ENCODE measurements at places on chromosomes 16 and 17.

DNA sequence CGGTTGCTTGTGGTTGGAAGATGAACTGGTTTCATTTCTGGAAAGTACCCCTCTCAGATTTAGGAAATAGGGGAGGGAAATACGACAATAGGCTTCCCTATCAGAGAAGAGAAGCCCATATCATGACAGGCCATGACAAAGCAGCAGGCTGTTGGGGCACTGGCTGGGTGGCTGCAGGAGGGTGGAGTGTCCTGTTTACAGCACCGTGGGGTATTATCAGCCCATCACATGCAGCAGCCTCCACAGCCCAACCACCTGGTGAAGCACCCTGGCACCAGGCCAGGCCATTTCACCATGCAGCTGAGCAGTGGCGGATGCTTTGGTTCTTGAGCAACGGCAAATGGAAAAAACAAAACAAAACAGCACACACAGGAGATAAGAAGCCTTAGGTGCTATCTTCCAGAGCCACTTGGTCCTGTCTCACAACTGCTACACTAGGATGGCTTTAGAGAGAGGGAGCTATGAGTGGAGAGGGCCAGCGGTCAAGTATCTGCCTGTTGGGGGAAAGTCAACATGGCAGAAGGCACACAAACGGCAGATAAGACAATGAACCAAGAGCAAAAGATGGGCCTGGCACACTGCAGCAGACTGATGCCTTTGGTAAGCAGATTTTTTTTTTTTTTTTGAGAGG lies 24.2 kb downstream of the FAM117A start:
- DNase-seq, result peak; percentile 90

DNA sequence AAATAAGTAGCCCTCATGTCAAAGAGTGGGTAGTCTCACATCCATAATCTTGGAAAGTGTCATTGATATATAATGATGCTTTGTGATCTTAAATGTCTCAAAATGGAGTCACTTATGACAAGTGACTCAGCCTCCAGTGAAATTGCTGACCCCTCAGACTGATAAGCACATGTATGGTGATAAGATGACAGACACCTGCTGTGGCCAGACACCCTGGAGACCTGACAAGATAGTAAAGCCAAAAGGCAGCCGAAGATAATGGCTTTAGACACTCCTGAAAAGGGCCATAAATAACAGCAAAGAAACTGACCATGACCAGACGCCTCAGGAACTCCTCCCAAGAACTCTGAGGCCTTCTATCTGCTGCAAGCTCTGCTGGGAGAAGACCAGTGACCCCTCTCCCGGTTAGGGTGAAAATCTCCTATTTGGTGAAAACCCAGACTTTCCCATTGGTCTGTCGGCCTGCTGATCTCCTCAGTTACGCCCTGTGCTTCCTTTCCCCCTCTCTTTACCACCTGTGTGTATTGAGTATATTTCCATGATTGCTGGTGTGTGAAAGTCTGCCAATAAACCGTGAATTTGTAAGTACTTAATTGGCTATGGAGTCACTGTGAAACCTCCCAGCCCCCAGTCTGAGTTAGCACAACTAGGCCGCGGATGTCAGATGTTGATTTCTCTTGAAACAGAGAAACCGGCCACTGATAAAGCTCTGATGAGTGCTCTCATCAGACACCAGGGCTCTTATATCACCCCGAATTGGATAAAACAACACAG lies 226.7 kb upstream of the MYOCD start:
- DNase-seq, result no peak

DNA sequence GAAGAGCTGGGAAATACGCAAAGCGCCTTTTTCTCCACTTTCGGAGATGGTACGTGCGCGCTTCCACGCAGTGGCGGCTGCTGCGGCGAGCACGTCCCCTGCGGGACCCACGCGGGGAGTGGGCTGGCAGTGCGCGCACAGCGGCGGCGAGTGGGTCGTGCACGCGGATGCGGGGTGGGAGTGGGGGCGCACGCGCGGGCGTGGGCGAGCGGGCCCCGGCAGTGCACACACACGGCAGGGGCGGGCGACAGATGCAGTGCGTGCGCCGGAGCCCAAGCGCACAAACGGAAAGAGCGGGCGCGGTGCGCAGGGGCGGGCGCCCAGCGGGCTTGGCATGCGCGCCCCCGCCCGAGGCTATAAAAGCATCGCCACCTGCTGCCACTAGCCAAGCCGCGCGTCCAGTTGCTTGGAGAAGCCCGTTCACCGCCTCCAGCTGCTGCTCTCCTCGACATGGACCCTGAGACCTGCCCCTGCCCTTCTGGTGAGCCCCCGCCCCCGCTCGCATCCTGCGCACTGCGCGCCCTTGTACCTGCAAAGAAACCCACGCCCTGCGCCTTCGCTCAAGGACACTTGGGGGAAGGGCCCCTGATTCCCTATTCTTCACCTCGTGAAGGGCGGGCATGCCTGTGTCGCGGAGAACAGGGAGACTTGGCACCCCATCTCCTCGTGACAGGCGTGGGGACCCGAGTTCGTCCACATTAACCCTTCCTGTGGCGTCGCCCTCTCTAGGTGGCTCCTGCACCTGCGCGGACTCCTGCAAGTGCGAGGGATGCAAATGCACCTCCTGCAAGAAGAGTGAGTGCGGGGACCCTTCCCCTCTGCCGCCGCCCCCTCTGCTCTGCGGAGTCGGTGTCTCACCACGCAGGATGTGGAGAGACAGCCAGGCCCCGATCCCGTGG lies at the start of gene MT3:
Gene MT3 (plus strand): TSS at position 388 of the 899 bp plus-strand sequence. CDS start 63 bp downstream, at position 451.
- peak; percentile 34 for DNase-seq

DNA sequence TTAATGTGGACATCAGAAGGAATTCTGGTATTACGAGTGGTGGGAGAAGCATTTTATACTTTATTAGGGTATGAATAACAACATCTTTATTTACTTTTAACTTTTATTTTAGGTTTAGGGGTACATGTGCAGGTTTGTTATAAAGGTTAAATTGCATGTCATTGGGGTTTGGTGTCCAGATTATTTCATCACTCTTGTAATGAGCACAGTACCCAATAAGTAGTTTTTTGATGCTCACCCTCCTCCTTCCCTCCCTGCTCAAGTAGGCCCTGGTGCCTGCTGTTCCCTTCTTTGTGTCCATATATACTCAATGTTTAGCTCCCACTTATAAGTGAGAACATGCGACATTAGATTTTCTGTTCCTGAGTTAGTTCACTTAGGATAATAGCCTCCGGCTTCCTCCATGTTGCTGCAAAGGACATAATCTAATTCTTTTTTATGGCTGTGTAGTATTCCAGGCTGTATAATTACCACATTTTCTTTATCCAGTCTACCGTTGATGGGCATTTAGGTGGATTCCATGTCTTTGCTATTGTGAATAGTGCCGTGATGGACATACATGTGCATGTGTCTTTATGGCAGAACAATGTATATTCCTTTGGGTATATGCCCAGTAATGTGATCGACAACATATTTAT lies 456.2 kb downstream of the XYLT1 start:
- DNase-seq, result no peak

- DNase-seq, result no peak
Observed at GRCh38 chr16:69820926-69821541, 58.9 kb downstream of the WWP2 start.

DNA sequence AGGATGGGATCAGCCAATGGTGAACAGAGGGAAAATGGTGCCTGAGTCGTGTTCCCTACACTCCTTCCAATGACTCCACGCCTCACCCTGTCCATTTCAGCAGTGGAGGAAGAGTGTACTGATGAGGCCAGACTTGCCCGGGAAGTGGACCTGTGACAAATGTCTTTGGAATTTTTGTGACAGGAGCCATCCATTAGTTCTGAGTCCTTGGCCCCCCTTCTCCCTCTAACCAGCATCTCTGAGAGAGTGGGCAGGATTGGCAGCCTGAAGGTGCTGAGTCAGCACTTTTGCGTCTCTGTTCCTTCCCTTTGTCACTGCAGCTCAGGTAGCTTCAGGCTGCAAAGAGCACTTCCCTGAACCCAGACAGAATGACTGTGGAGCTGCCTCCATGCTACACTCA lies 30.8 kb downstream of the BEAN1 start:
- no peak for DNase-seq

GRCh38 chr17:73430848-73431247 lies 119.0 kb upstream of the CDC42EP4 start:
- no peak for DNase-seq

DNA sequence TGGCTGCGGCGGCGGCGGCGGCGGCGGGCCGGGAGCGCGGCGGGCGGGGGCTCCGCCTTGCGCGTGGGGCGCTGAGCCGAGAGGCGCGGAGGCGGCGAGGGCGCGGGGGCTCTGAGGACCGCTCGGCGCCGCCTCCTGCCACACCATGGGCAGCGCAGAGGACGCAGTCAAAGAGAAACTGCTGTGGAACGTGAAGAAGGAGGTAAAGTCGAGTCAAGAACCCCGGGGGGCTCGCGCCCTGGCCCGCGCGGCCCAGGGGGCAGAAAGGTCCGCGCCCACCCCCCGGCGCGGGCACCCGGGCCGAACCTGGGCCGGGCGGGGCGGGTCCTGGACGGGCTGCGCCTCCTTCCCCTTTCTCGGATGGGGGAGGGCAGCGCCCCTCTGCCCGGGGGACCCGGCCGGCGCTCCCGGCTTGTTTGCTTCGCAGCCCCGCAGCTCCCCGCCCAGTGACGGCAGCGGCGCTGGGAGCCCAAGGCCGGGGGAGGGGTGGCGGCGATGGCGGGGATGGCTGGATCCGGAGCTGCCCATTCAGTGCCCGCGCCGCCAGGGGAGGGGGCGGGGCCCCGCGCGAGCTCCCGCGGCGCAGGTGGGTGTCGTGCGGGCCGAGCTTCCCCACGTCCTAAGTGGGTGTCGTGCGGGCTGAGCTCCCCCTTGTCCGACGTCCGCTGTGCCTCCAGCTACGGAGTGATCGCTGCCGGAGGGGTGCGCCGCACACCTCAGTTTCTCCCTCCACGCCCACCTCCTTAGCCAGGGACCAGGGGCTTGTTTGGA lies 428 bp downstream of the SGSM2 start:
- DNase-seq, result peak; percentile 51

GRCh38 chr17:3594051-3594800 lies 15.0 kb downstream of the TRPV1 start:
- no peak for DNase-seq

DNA sequence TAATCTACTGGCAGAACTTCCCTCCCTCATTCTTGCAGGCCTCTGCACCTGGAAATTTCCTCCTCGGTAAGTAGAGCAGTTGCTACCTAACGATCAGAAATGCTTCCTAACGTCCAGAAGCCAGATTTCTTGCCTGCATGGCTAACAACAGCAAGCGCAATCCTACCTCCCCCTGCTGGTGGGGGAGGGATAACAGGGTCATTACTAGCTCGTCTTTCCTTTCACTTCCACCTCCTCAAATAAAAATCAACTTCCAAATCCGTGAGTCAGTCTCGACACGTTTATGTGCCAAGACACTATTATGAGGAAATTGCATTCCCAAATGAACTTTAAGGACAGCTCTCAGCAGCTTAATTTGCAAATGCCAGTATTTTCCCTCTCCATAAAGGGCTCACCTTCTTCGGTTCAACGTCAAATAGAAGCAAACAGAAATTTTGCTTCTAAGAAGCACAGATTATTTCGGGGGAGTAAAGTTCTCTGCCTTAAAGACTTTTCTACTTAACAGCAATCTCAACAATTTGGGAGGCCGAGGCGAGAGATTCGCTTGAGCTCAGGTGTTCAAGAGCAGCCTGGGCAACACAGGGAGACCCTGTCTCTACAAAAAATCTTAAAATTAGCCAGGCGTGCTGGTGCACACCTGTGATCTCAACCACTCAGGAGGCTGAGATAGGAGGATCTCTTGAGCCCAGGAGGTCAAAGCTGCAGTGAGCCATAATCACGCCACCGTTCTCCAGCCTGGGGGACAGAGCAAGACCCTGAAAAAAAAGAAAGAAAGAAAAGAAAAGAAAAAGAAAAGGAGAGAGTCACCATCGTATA lies 188.6 kb upstream of the PSMD7 start:
- peak; percentile 42 for DNase-seq

- DNase-seq, result no peak
Observed at GRCh38 chr17:4834681-4835020, 1.5 kb downstream of the MINK1 start.

GRCh38 chr17:55735731-55736405 lies 13.2 kb upstream of the TMEM100 start:
- peak; percentile 24 for DNase-seq

DNA sequence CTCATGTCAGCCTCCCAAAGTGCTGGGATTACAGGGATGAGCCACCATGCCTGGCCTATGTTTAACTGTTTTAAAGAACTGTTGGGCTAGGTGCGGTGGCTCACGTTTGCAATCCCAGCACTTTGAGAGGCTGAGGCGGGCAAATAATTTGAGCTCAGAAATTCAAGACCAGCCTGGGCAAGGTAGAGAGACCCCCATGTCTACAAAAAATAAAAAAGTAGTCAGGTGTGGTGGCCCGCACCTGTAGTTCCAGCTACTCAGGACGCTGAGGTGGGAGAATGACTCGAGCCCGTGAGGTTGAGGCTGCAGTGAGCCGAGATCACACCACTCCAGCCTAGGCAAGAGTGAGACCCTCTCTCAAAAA lies 1.9 kb upstream of the ITGAL start:
- DNase-seq, result no peak

GRCh38 chr17:48392857-48393256 lies 37.2 kb downstream of the SKAP1 start:
- DNase-seq, result no peak

DNA sequence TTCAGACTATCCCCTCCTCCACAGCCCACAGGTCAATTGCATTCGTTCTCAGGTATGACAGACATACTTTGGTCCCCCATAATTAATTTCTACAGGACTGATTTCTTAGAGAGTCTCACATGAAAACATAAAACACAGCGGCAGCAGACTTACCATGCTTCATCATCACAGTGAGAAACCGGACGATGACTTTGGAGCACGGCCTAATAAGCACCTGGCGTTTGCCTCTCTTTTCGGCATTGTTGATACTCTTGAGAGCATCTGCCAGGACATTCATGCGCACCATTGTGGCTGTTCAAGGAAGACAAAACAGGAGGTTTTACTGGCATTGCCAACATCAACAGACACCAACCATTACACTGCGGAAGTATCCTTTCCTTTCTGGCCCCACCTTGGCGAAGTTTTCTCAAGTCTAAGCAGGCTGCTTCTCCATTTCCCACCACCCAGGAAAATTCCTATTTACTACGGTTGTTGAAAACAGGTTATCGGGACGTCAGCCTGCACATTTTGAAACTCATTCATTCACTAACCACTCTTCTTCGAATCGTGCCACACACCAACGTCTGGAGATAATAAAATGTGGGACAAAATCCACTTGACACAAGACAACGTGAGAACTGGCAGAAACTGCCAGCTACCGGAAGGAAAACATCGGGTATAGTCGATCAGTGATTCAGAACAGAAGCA lies 1.2 kb downstream of the RPS15A start:
- DNase-seq, result no peak

DNA sequence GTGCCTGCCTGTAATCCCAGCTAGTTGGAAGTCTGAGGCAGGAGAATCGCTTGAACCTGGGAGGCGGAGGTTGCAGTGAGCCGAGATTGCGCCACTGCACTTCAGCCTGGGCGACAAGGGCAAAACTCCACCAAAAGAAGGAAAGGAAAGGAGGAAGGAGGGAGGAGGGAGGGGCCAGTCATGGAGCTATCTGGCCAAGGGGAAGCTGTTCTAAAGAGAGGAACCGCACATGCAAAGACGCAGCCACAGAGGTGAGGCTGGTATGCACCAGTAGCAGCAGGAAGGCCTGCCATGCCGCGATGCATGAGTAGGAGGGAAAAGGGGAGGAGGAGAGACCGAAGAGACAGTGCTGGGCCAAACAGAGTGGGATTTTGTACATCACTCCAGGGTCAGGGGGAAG lies 35.9 kb downstream of the HSBP1 start:
- DNase-seq, result no peak

Data from CD4-positive, CD25-positive, alpha-beta regulatory T cell (primary cell).